ENCODE measurements at places on chromosomes 7 and 10.

DNA sequence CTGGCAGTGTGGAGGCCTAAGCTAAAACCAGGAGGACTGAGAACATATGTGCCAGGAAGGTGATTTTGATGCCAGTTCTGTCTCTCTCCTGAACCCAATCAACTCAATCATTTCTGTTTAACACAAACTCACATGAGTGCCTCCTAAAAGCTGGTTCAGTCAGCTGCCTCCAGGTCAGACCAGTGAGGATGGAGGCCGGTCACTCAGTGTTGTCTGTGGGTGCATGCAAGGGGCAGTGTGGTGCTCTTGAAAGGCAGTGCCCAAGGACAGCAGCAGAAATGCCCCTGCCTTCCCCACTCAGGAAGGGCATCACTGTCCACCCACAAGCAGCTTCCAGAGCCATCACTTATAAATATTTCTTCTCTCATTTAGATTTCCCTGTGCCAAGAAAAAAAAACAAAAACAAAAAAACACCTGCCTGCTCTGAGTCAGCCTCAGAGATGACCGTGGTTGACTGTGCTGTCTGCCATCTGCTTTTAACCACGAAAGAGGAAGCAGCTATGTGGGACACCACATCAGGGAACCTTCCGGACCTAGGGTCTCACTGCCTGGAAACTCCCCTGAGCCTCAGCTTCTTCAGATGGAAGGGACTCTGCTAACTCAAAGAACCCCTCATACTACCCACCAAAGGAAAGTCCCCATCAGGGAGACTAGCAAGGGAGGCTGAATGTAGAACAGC lies 39.1 kb downstream of the VOPP1 start:
- DNase-seq, result no peak

GRCh38 chr7:139635526-139636302 lies 112.2 kb downstream of the CLEC2L start:
- no peak for DNase-seq

DNA sequence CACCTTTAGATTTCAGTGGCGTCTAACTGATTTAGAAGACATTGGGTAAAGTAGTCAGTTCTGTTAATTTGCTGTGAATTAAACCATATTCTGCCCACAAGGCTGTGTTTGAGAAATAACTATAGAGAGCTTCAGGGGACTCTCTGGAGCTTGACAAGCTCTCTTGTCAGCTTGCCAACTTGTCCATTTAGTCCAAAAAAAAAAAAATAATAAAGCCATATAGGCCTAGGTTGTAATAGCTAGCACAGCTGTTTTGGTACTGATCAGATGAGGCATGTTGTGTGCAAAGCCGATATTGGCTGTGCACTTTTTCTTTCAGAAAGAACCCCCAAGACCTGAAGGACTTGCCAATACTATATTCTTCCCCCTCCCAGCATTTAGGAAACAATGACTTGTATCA lies 20.2 kb upstream of the ZNF282 start:
- no peak for DNase-seq

- no peak for DNase-seq
Measured at GRCh38 chr10:114087255-114087654, 43.6 kb downstream of the ADRB1 start.

DNA sequence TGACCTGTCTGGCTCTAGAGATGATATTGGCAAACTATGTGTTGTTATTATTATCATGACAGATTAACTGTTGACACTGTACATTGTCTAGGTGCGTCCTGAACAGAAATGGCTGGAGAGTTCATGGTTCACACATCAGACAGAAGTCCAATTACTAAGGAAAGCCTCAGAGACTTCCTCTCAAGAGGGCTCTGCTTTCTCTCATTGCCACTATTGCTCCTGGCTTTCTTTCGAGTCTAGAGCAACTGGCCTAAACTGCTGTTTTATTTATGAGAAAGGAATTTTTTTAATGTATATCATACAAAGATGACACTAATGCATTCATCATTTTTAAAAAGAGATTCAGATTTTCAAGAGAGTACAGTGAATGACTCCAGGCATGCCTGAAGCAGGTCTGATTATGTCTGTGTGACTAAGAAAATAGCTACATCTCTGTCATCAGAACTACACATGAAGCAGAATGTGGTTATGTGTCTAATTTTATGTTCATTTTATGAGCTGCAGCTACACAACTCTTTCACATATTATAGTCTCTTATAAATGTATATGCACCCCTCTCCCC lies 30.4 kb downstream of the NRCAM start:
- no peak for DNase-seq
